HFFc6 (cell line): ENCODE measurements at places on chromosomes 1 and 21. TPM values are rescaled to one million over a fixed set of nuclear protein-coding genes. Genes with fewer than 3 reads are reported as not detected.

The SFN gene
- total RNA-seq, result 0.23 TPM in 1 of 3 replicates, not detected in the others

The NR5A2 gene
- 0.08 and 1.2 TPM in 2 replicates for total RNA-seq

The HCRTR1 gene
- not detected in 3 replicates for total RNA-seq

The PLXNA2 gene
- 18.6 to 26.5 TPM (median 19.2 TPM) in 3 replicates for total RNA-seq

- no peaks in the 10 kb centered on the region for H3K27me3 ChIP-seq
- no peak for DNase-seq
- no peak overlapping the region for H3K27ac ChIP-seq
- no peak overlapping the region for H3K4me3 ChIP-seq
- peaks cover 5% of the 10 kb centered on the region; the same call in 1 of the 2 replicates for H3K36me3 ChIP-seq
Measured at GRCh38 chr1:172095846-172096245, 254.5 kb downstream of the DNM3 start.

GRCh38 chr1:29417147-29417858 lies 181.0 kb downstream of the PTPRU start:
- no peaks in the 10 kb centered on the region for H3K4me1 ChIP-seq
- peaks cover 11% of the 10 kb centered on the region for H3K27me3 ChIP-seq
- no peaks in the 10 kb centered on the region for H3K36me3 ChIP-seq
- DNase-seq, result no peak
- no peak overlapping the region for H3K27ac ChIP-seq

GRCh38 chr1:118739501-118739900 lies 248.6 kb downstream of the TBX15 start:
- no peaks in the 10 kb centered on the region for H3K4me1 ChIP-seq
- no peaks in the 10 kb centered on the region; the same call in 1 of the 2 replicates for H3K27me3 ChIP-seq
- H3K36me3 ChIP-seq, result no peaks in the 10 kb centered on the region
- H3K4me3 ChIP-seq, result no peak overlapping the region
- no peak for DNase-seq

- H3K27ac ChIP-seq, result no peak overlapping the region
- no peak overlapping the region for H3K4me3 ChIP-seq
Measured at GRCh38 chr1:11931845-11932244, 2.7 kb upstream of the PLOD1 start.

The RGS16 gene
- 0.25 to 0.42 TPM (median 0.33 TPM) in 3 replicates for total RNA-seq

The ATP1B1 gene
- 32.4 and 43.1 TPM in 2 replicates for total RNA-seq

DNA sequence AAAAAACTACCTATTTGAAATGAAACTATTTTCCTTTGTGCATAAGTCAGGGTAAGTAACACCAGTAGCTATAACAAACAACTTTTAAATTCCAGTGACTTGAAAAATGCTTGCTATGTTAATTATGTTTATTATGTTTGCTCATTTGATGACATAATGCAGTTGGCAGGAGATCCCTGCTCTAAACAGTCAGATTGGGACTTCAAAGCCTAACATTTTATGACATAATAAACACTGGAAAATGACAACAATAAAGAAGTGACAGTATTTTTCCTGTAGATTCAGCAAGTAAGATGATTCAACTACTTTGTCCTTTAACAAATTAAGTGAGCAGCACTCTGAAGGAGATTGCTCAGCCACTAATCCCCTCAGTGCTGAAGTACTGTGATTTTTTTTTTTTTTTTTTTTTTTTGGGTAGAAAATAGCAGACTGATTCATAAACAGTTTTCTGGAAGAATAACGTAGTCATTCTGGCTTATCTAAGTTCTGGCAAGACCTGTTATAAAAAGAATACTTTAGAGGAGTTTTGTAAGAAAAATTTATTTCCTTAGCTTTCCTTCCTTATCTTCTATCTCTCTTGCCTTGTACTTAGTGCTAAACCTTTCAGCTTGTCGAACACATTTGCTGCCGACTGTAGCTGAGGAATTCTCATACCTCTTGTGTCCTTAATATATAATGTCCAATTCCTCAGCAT lies 207.2 kb downstream of the PTGER3 start:
- peak; percentile 25 for DNase-seq
- peaks cover 7% of the 10 kb centered on the region for H3K36me3 ChIP-seq
- H3K27ac ChIP-seq, result no peak overlapping the region
- H3K4me1 ChIP-seq, result peaks cover 8% of the 10 kb centered on the region; the same call in 1 of the 2 replicates
- H3K4me3 ChIP-seq, result no peak overlapping the region
- H3K27me3 ChIP-seq, result no peaks in the 10 kb centered on the region

The FCGR2B gene
- total RNA-seq, result not detected in 2 replicates

The LCE2A gene
- 2.1 and 17.9 TPM in 2 replicates for total RNA-seq

DNA sequence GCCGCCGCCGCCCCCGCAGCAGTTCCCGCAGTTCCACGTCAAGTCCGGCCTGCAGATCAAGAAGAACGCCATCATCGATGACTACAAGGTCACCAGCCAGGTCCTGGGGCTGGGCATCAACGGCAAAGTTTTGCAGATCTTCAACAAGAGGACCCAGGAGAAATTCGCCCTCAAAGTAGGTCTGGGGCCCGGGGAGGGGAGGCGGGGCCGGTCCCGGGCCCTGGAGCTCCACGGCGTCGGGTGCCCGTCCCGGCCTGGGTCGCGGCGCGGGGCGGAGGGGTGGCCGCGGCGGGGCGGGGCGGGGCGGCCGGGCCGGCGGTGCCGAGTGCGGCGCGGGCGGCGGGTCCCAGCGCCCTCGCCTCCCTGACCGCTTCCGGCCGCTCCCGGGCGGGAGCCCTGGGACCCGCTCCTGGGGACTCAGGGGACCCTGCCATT lies 646 bp downstream of the MAPKAPK2 start:
- no peaks in the 10 kb centered on the region; the same call in 1 of the 2 replicates for H3K36me3 ChIP-seq
- H3K27me3 ChIP-seq, result peaks cover 12% of the 10 kb centered on the region
- DNase-seq, result peak; percentile 31
- peak overlapping the region; percentile 98 for H3K27ac ChIP-seq
- peaks cover 46% of the 10 kb centered on the region for H3K4me1 ChIP-seq
- H3K4me3 ChIP-seq, result peak overlapping the region; percentile 100

DNA sequence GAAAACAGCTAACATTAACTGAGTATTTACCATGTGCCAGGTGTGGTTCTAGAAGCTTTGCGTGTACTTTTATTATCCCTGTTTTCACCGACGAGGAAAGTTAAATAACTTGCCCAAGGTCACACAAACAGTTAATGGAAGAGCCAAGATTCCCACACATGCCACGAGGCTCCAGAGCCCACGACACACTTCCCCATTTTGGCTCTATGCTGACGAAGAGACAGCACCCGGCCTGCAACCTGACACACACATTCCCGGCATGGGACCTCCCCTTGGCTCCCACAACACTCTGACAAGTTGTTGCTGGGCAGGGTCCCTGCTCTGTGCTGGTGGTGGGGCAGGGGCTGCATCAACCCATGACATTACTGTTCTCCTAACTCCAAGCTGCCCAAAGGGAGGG lies 52.8 kb downstream of the RAP1GAP start:
- no peaks in the 10 kb centered on the region for H3K4me1 ChIP-seq
- no peak overlapping the region for H3K4me3 ChIP-seq
- DNase-seq, result no peak
- H3K27me3 ChIP-seq, result peaks cover 28% of the 10 kb centered on the region
- no peaks in the 10 kb centered on the region for H3K36me3 ChIP-seq

DNA sequence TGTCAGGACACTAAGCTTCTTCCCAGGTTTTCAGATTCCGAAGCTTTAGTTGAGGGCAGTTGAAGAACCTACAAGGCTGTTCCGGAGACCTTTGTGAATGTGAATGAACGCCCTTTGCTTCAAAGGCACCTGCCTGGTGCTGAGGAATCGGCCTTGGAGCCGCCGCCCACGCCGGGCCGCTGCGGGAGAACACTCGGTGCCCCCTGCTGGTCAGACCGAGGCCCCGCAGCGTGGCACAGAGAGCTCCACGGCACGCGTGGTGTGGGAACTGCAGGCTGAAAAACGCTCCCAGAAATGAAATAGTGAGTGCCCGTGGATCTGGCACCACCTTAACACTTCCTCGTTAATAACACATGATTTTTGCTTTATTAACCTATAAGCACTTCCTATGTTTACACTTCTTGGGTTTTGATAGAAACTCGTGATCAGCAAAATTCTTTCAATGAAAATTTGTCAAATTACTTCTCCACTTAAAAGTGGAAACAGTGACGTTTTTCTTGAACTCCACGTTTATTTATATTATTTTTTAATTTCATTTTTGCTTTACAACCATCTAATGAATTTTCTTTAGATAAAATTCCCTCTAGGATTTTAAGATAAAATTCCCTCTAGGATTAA lies 460.6 kb downstream of the DSCAM start:
- DNase-seq, result no peak
- no peaks in the 10 kb centered on the region for H3K4me1 ChIP-seq
- H3K27me3 ChIP-seq, result no peaks in the 10 kb centered on the region; the same call in 1 of the 2 replicates
- no peaks in the 10 kb centered on the region for H3K36me3 ChIP-seq

DNA sequence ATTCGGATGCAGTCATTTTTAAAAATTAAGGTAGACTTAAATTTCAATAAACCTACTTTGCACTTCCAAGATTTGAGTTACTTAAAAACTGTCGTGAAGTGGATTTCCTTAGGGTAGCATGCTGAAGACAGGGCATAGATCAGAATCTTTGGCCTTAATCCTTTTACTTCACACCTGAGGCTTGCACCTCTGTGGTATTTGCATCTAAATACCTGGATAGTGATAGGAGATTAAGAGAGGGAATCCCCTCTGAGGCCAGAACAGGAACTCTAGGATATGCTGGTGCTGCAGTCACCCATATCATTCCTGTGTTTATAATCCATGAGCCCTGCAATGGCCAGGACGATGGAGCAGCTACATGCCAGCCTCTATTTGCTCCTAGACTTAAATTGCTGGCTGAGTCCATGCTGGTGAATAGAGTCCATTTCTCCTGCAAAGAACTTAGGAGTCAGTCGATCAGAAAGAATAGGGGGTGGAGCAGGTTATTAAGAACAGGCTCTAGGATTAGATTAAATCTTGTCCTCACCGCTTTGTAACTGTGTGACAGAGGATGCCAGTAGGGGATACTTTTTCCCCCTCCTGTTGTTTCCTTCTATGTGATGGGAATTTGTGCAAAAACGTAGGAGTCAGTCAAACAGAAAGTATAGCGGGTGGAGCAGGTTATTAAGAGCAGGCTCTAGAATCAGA lies 333.6 kb downstream of the DUSP10 start:
- no peak overlapping the region for H3K4me3 ChIP-seq
- H3K36me3 ChIP-seq, result no peaks in the 10 kb centered on the region
- no peak for DNase-seq
- no peak overlapping the region for H3K27ac ChIP-seq
- no peaks in the 10 kb centered on the region for H3K4me1 ChIP-seq

DNA sequence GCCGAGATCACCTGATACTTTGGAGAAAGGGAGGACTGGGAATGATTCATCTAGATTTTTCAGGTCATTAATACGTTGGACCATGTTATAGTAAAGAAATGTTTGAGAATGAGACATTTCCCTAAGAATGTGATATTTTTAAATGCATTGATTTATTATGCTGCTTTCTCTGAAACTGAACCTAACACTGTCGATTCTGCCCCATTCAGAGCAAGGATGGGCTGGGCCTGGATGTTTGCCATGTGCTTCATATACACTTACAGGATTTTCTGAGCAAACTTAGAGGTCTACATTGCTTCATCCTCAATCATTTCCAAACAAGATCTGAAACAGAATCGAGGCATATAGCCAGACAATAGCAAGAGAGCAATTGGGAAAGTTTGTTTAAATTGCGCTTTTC lies 183.3 kb downstream of the CRB1 start:
- H3K27me3 ChIP-seq, result no peaks in the 10 kb centered on the region; the same call in 1 of the 2 replicates
- H3K27ac ChIP-seq, result no peak overlapping the region
- DNase-seq, result no peak
- H3K4me1 ChIP-seq, result peaks cover 12% of the 10 kb centered on the region; the same call in 1 of the 2 replicates
- no peaks in the 10 kb centered on the region for H3K36me3 ChIP-seq
- H3K4me3 ChIP-seq, result no peak overlapping the region

DNA sequence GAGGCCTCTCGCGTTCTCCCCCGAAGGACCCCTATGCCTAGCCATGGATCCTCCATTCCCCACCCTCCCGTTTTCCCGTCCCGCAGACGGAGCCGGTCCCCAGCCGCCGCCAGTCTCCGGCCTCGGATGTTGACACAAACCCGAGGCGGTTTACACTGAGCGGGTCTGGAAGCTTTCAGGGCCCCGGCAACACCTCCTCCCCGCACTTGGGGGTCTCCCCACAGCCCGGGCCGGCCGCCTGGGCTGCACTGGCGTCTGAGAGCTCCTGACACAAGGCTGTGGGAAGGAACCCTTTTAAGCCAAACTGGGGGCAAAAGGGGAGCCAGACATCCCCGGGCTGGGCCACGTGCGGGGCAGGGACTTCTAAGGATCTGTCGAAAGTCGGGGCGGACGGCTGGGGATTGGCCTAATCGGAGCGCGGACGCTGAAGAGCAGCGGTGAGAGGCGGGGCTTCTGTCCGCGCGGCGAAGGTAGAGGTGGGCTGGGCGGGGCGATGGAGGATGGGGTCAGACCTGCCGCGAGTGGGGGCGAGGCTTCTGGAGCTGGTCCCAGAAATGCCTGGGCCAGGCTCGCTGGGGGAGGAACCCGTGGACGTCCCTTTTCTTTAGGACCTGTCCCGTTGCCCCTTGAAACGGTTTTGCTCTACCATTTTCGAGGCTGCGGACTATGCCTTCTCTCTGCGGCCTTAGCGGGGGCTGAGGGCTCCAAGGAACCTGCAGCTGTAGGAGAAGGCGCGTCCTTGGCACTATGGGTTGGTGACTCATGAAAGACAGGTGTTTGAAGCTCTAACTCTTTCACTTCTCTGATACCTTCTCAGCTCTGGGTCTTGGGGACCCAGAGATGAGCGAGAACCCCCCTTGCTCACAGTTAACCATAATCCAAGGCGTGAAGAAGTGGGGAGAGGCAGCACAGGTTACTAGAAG lies 1.2 kb upstream of the HPCAL4 start:
- H3K27me3 ChIP-seq, result peaks cover 68% of the 10 kb centered on the region
- no peak overlapping the region for H3K4me3 ChIP-seq
- no peaks in the 10 kb centered on the region for H3K36me3 ChIP-seq
- peaks cover 6% of the 10 kb centered on the region; the same call in 1 of the 2 replicates for H3K4me1 ChIP-seq

DNA sequence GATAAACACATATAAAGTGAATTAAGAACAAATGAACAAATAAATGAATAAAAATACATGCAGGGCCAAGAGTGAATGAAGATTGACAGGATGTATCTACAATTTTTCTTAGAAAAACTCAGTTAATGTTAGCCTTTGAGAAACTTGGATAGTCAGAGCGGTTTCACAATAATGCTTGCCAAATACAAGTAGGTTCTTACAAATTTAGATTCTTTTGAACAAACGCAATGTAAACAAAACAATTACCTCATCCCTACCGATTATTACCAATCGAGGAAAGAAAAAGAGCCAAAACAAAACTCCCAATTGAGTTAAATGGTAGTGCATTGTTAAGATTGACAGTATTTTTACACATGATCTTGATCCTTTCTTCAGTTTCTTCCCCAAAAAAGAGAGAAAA lies 176.9 kb upstream of the DEPDC1 start:
- H3K27ac ChIP-seq, result no peak overlapping the region
- no peaks in the 10 kb centered on the region for H3K36me3 ChIP-seq
- H3K4me3 ChIP-seq, result no peak overlapping the region
- H3K4me1 ChIP-seq, result no peaks in the 10 kb centered on the region

GRCh38 chr1:30302858-30303257 lies 420.5 kb downstream of the MATN1 start:
- no peaks in the 10 kb centered on the region for H3K4me1 ChIP-seq
- DNase-seq, result no peak
- H3K4me3 ChIP-seq, result no peak overlapping the region
- peaks cover 1% of the 10 kb centered on the region for H3K27me3 ChIP-seq
- H3K36me3 ChIP-seq, result no peaks in the 10 kb centered on the region

The MSH4 gene
- total RNA-seq, result 0.08 to 0.13 TPM (median 0.11 TPM) in 3 replicates

DNA sequence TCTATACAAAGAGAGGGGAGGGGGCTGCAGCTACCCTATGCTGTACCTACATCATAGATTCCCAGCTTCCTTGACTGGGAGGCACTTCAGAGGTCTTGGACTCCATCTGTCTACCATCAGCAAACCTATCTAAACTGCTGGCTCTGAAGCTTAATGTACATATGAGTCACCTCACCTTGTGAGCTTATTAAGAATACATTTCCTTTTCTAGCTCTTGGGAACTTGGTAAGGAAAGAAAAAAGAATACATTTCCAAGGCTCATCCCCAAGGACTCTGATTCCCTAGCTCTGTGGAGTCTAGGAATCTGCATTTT lies 50.0 kb upstream of the PRELP start:
- no peak overlapping the region for H3K27ac ChIP-seq
- no peak for DNase-seq
- H3K4me1 ChIP-seq, result peaks cover 26% of the 10 kb centered on the region; the same call in 1 of the 2 replicates
- H3K27me3 ChIP-seq, result peaks cover 64% of the 10 kb centered on the region

The RIMKLA gene
- total RNA-seq, result not detected in 2 replicates
